ENCODE measurements at places on chromosomes 7 and 10. TPM values are rescaled to one million over a fixed set of nuclear protein-coding genes. Genes with fewer than 3 reads are reported as not detected.

- no peak for DNase-seq
These were observed 6.1 kb downstream of the PKD1L1 start for GRCh38 chr7:47942132-47942531.

- DNase-seq: no peak
These were observed 60.0 kb downstream of the VSTM4 start for GRCh38 chr10:49055221-49055849.

GRCh38 chr7:30168835-30169573 is 34.2 kb downstream of the MTURN start:
- DNase-seq: no peak

GRCh38 chr7:118948508-118948907 is 724.0 kb downstream of the ANKRD7 start:
- DNase-seq: no peak

- DNase-seq: no peak
These were observed 175.7 kb downstream of the LRRN3 start for GRCh38 chr7:111266613-111267012.

DNA sequence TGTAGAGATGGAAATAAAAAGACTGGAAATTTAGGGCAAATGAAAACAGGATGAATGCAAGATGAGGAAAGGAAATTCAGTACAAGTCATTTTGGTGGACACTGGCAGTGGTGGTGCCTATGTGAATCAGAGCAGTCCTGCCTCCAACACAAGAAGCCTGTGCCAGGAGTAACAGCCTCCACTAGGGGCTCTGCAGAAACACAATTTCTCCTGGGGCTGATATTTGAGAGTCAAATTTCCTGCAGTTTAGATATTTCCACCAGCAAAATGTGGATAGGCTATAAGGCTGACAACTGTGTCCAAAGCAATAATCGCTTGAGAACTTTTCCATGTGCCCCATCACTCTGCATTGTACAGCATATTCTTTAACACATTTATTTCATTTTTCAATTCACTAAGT is 4.7 kb upstream of the PLXDC2 start:
- no peak for DNase-seq

GRCh38 chr7:99789441-99790070 is 5.6 kb upstream of the CYP3A4 start:
- no peak for DNase-seq

GRCh38 chr10:30849231-30850035 is 182.2 kb downstream of the ZNF438 start:
- no peak for DNase-seq

GRCh38 chr7:31950091-31950755 is 120.0 kb downstream of the PDE1C start:
- no peak for DNase-seq

DNA sequence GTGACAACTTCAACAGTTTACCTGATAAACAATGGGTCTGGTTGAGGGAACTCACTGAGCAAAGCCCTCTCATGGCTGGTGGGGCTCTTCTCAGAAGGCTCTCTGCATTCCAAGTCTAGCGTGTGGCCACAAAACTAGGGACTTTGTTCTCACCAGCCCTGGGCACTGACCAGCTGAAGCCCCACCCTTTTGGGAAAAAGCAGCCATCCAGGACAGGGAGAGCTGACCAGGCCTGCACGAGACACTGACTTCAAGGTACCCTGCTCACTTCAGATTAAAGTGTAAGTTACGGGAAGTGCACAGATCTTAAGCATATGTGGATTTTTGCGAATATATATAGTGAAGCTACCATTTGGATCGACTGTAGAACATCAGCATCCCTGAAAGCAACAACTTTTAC is 67.4 kb upstream of the LRRC4 start:
- no peak for DNase-seq

GRCh38 chr7:47153576-47153975 is 428.3 kb downstream of the TNS3 start:
- peak; percentile 56 for DNase-seq

DNA sequence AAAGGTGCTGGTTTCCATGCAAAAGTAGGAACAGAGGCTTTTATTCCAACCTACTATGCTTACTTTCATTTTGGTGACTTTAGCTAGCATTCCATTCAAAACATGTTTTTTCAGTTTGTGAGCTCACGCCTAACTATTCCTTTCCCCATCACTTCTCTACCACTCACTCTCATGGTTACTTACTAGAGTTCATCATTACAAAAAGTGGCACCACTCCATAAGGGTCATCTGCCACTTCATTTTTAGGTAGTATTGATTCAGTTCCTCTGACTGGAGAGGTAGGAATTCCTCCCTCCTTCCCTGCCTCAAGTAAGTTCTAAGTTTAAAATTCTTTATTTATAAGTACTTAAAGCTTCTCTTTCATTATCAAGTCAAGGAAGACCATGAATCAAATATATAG is 543.1 kb downstream of the HTR7 start:
- no peak for DNase-seq

GRCh38 chr7:74514131-74514591 is 60.5 kb downstream of the GTF2IRD1 start:
- DNase-seq: no peak

DNA sequence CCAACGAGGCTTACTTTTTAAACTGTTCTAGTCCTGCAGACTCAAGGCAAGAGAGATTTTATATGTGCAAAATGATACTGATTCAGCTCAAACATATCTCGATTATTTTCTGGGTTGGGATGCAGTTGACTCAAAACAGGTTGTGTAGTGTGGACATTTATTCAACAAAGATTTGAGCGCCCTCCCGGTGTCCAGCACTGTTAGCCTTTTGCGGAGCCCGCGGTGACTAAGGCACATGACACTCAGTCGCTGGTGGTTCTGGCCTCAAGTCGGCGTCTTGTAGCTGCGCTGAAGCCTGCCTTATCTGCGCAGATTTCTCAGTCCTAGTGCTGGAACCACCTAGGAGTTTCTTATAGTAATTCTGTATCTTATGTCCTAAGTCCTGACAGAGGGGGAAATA is 938 bp upstream of the CADPS2 start:
- DNase-seq: no peak

GRCh38 chr7:73683788-73684693 is 644 bp downstream of the BUD23 start:
- DNase-seq: no peak

GRCh38 chr10:70692043-70692603 is 19.8 kb downstream of the ADAMTS14 start:
- no peak for DNase-seq

GRCh38 chr7:18495412-18496340 is at the start of gene HDAC9:
Gene HDAC9 (plus strand): TSS chr7:18495749. CDS start chr7:18496303, 554 bp downstream.
- peak; percentile 57 for DNase-seq

DNA sequence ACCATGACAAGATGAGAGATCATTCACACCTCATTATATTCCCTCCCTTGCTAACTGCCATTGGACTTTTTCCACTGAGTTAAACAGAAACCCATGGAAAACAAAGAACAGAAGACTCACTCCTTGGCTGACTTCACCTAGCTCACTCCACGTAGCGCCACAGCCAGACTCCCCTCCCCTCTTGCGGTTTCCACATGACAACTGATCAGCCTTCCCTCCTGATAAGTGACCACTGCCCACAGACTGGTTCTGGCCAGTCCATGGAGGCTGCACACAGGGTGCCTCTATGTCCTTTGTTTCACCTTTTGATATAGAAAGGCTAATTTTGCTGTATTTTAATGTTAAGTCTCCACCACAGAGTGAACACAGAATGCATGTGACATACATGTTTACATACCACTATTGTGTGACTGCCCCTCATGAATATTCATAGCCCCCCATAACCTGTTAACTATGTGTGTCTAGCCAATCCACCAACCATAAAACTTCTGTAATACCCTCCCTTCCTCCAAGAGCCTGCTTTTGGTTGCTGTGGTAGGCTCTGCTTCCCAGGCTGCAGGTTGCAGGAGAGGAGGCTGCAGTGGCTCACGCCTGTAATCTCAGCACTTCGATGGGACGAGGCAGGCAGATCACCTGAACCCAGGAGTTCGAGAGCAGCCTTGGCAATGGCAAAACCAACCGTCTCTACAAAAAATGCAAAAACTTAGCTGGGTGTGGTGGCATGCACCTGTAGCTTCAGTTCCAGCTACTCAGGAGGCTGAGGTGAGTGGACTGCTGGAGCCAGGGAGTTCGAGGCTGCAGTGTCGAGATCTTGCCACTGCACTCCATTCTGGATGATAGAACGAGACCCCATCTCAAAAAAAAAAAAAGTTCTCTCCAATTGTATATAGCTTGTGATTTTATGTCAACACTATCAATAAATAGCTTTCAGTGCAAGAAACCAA is 10.0 kb upstream of the IFIT5 start:
- DNase-seq: no peak

GRCh38 chr7:68166525-68166924 is 1169.9 kb downstream of the TYW1 start:
- no peak for DNase-seq

GRCh38 chr7:36116347-36117202 is 36.5 kb upstream of the EEPD1 start:
- no peak for DNase-seq

- DNase-seq: no peak
These were observed 130.6 kb downstream of the SORCS1 start for GRCh38 chr10:107033799-107034422.

- DNase-seq: no peak
These were observed 300.7 kb upstream of the ADARB2 start for GRCh38 chr10:2038036-2038435.

DNA sequence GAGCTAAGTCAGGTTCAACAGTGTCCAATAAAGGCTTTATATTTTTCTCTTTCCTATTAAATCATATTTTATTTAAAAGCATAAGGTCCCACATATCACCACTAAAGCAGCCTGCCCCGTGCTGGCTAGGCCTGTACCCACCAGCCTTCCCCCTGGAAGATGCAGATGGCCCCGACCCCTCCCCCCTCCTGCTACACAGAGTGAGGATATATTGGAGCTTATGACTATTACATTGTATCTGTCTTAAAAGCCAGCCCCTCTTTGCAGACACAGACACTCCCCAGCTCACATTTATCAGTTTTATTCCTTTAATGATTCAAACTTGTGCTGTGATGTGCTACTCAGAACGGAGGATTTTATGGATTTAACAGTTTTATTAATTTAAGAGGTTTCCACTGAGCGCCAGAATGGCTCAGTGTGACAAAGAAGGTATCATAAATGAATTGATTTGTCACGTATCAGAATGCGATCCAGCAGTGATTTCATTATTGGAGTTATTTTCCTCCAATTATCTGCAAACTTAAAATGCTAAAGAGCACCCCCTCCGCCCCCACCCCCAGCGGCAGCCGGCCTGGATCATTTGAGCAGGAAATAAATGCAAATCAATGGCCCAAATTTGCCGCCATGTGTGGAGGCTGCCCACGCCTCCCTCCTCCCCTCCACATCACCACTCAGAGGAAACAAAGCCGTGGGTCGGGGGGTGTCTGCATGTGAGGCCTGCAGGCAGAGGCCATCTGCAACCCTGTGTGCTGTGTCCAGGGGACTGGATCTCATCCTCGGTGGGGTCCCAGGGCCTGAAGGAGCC is 72.6 kb upstream of the ZMIZ1 start:
- no peak for DNase-seq

The TMEM196 gene
- total RNA-seq: 0.07 TPM

The EVX1 gene
- not detected for total RNA-seq

The DNA2 gene
- 55.6 TPM for total RNA-seq

The PLEKHS1 gene
- not detected for total RNA-seq

The CPEB3 gene
- total RNA-seq: 1.9 TPM

The CFAP46 gene
- 4.8 TPM for total RNA-seq

The PSD gene
- total RNA-seq: 5.6 TPM
